Cardiac septum (tissue), 1 donor: ENCODE measurements at places on chromosomes 2 and 18. TPM values are rescaled to one million over a fixed set of nuclear protein-coding genes. Genes with fewer than 3 reads are reported as not detected.

The PRKAG3 gene
- total RNA-seq: 0.13 TPM

The LBX2 gene
- total RNA-seq: 0.51 TPM

The POTEE gene
- not detected for total RNA-seq

The APOB gene
- total RNA-seq: 3.4 TPM

The LOXL3 gene
- 2.8 TPM for total RNA-seq

The TRABD2A gene
- 0.54 TPM for total RNA-seq

The SCG2 gene
- 0.97 TPM for total RNA-seq

The HOXD8 gene
- total RNA-seq: 1.1 TPM

The SLC9A2 gene
- total RNA-seq: 0.08 TPM

The FAP gene
- total RNA-seq: 10.4 TPM

The TMEM247 gene
- not detected for total RNA-seq

The CNNM3 gene
- 10.7 TPM for total RNA-seq

The FZD7 gene
- total RNA-seq: 34.7 TPM

The FSHR gene
- total RNA-seq: not detected

The TMEM198 gene
- total RNA-seq: 1.8 TPM

The ST8SIA5 gene
- 23.3 TPM for total RNA-seq

The ICOS gene
- not detected for total RNA-seq

The IMP4 gene
- total RNA-seq: 60.7 TPM

The CDH20 gene
- total RNA-seq: 0.08 TPM

The RAB6C gene
- total RNA-seq: not detected

The TEX44 gene
- not detected for total RNA-seq

The DYSF gene
- total RNA-seq: 82.8 TPM

The RASGRP3 gene
- 49.4 TPM for total RNA-seq

The FN1 gene
- total RNA-seq: 339 TPM

The GPR35 gene
- total RNA-seq: 1.5 TPM

The MAL gene
- 8.3 TPM for total RNA-seq

The CHN1 gene
- total RNA-seq: 23.8 TPM

The SERPINB4 gene
- total RNA-seq: not detected

The SLC30A3 gene
- 10.2 TPM for total RNA-seq

The MDH1B gene
- 1.3 TPM for total RNA-seq

The SERPINB13 gene
- not detected for total RNA-seq

The GLS gene
- 80.2 TPM for total RNA-seq

The ZBTB7C gene
- 8.0 TPM for total RNA-seq

The IL1RL1 gene
- total RNA-seq: 1.1 TPM

The ZSWIM2 gene
- not detected for total RNA-seq
